ENCODE measurements at places on chromosomes 6 and 20.

GRCh38 chr20:18481596-18481995 lies 14.4 kb downstream of the POLR3F start:
- no peak for DNase-seq

DNA sequence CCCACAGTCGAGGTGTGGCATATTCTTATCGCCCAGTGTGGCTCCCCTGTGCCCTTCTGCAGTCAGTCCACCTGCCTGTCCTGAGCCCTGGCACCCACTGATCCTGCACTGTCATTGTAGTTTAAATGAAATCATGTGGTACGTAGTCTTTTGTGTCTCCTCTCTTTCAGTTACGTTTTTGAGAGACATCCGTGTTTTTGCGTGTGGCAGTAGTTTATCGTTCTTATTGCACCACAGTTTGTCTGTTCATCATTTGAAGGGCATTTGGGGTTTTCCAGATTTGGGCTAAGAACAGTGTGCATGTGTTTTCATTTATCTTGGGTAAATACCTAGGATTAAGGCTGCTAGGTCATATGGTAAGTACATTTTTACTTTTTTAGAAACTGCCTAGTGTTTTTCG lies 49.3 kb downstream of the SPATA2 start:
- no peak for DNase-seq

DNA sequence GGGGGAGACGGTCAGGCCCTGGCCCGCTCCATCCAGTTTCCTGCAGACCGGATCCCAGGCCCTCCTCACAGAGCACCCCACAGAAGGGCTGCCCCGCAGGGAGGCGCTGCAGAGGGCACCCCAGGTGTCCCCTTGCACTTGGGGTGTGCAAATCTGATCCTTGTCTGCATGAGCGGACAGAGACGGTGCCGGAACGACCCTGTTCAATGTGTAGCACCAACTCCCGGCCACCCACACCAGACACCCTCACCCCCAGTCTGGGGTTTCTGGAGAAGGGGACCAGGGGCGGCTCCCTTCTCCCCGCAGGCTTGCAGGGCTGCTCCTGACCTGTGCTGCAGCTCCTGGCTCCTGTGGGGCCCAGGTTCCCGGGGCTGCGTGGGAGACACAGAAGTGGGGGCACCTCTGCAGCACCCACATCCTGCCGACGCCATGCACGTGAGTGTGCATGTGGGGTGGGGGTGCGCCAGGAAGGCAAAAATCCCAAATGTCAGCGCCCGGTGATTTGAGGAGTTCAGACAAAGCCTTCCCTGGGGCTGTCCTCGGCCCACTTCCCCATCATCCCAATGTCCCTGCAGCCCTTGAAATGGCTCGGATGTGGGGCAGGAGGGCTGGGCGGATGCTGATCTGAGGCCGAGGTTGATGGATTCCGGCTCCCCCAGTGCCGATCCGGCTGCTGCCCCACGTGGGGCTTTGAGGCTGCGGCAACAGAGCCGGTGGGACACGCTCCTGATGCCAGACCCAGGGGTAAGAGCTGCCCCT lies 85.3 kb upstream of the BHLHE23 start:
- peak; percentile 6 for DNase-seq

- no peak for DNase-seq
Observed at GRCh38 chr20:56606174-56606945, 22.7 kb upstream of the TFAP2C start.

- no peak for DNase-seq
Observed at GRCh38 chr20:57611586-57612311, 8.5 kb downstream of the ZBP1 start.

GRCh38 chr20:689947-690346 lies 14.3 kb upstream of the SCRT2 start:
- DNase-seq, result no peak

- peak; percentile 58 for DNase-seq
Observed at GRCh38 chr6:88165844-88166492, at the start of gene CNR1. CNR1 (minus strand) TSS chr6:88166347; CDS start chr6:88145274, 21,073 bp downstream.

- peak; percentile 54 for DNase-seq
Observed at GRCh38 chr6:79868098-79868722, 79.1 kb downstream of the ELOVL4 start.

DNA sequence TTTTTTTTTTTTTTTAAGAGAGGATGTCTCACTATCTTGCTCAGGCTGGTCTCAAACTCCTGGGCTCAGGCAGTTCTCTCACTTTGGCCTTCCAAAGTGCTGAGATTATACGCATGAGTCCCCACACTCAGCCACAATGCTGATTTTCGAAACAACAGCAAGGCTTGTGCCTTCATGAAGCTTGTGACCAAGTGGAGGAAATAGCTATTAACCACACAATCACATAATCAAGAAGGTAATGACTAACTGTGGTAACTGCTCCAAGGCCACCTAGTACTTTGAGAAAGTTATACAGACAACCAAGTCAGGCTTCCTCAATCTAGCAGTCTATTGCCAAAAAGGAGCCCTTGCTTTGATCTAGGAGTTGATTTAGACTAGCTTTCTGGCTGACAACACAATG lies 46.3 kb downstream of the SOD2 start:
- DNase-seq, result no peak

DNA sequence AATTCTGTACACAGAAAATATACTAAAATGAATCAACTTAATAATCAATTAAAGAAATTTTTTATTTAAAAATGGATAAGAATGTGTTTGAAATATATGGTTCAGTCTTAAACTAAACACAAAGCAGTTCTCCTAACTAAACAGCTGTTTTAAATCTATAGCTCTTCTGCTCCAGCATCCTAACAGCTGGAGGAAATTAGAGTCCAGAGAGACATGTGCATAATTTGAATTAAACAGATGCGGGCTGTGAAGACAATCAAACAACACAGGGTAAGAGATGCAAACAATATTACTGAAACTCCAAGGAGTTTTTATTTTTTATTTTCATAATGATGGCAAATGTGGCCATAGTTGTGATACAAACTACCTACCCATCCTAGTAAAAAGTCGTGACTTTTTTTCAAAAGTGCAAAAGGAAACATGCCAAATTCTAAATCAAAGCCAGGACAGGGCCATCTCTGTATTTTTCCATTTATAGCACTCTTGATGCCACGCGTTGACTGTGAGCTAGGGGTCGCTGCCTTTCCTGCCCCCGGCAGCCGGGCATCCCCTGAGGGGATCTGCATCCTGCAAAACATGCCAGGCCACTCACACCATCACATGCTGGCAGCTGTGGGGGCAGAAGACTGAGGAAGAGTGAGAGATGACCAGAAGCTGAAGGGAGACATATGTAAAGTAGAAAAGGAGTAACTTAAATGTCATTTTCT lies 310.6 kb downstream of the PRKN start:
- no peak for DNase-seq

- peak; percentile 80 for DNase-seq
Observed at GRCh38 chr6:151763938-151764680, 43.4 kb upstream of the ESR1 start.

DNA sequence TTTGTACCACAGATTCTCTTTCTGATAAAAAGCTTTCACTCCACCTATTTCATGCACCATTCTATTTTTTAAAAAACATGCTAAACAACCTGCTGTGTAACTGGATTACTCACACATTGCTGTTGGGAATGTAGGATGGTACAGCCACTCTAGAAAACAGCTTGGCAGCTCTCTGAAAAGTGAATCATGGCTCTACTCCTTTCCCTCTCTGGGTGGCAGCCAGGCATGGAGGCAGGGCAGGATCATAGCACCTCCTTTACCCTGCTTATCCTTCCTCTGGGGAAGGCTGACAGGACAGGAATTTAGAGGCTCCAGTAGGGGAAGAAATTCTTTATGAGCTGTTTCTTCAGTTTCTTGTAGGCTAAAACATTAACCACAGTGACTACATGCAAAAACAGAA lies 6.7 kb upstream of the VNN2 start:
- no peak for DNase-seq
